ENCODE measurements at places on chromosomes 1 and 21.

DNA sequence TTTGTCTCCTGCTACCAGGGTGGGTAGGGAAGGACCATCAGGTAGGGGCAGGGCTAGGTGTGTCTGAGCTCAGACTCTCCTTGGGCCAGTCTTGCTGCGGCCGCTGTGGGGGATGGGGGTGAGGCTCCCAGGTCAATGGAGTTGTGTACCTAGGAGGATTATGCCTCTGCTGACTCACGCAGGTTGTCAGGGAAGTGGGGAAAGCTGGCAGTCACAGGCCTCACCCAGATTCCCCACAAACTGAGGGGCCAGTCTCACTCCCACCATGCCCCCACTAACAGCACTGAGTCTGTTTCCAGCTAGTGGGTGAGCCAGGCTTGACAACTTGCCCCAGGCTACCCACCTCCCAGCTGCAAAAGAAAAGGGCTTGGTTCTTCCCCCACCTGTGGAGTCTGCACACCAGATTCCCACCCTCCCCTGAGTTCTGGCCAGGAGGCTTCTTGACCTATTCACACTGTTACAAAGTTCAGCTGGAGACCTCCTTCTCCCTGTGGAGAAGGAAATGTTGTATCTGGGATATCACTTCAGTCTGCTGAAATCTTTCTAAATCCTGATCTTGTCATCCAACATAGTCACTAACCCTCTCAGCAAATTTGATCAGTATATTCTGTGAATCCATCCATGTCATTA, 69.2 kb upstream of the GJA8 start:
- no peak for DNase-seq

DNA sequence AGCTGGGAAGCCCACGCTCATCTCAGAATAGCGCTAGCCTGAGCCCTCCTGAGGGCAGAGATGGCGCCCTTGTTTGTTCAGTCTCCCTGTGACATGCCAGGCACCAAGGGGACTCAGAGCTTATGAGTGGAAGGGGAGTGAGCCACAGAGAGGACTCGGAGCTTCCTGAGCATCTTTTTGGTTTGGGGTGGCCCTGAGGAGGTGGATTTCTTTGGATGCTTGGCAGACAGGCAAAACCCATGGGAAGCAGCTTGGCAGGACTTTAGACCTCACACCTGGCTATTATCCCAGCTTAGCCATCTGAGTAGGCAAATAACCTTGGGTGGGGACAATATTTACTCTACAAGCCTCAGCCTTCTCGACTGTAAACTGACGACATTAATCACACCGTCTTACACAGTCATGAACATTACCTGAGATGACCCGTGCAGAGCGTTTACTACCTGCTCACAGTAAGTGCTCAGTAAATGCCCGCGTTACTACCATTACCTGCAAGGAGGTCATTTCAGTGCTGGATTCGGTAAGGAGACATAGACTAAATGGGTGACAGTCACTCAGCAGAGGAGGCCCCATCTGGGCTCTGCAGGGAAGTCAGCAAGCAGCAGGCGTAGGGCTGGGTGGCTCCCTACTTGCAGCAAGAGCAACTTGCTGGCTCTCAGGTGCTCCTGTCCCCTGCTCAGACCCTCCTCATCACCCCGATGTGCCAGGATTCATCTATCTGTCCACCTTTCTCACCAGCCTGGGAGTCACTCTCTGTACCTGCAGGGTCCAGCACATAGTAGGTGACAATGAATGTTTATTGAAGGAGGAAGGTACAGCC, 54.9 kb downstream of the KLHDC7A start:
- DNase-seq, result peak; percentile 63

GRCh38 chr1:43414634-43415223, 25.0 kb downstream of the SZT2 start:
- peak; percentile 66 for DNase-seq

- no peak for DNase-seq
These were observed 12.1 kb upstream of the SLC45A3 start for GRCh38 chr1:205692423-205692822.

DNA sequence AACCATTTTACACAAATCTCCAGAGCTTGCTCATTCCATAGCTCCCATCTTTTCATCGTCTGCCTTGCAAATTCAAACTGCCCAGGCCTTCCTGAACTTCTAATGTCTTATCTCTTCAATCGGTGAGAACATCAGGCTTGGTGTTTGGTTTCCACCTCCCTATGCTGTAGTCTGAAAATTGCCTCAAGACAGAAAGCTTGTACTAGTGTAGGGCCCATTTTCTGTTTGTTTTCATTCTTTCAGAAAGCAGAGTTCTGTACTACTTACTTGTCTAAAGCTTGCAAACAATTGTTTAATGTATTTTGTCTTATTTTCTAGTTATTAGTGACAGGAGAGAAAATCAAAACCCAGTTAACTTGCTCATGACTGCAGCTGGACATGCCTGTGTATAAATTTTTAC, 16.8 kb downstream of the HOOK1 start:
- DNase-seq, result no peak

DNA sequence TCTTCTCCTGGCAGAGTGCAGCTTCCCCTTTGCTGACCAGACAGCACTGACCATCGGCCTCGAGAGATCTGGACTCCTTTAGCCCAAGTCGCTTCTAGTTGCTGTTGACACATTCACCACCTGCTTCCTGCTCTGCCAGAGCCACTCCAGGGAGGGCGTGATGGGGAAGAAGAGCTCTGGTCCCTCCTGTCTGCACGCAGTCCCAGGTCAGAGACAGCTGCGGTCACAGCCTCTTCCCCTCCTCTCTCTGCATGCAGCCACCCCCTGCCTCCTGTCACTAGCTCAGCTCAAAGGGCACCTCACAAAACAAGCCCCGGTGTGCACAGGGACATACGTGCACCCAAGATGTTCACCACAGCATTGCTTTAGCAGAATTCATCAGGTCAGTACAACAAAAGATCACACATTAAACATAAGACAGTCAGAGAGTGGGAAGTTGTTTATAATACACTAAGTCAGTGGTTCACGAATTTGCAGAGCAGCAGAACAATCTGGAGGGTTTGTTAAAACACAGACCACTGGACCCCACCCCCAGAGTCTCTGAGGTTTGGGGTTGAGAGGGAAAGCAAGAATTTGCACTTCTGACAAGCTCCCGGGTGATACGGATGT, 132.9 kb downstream of the SYF2 start:
- DNase-seq, result peak; percentile 23

- peak; percentile 6 for DNase-seq
These were observed 51.7 kb downstream of the WNT9A start for GRCh38 chr1:227895828-227896685.

DNA sequence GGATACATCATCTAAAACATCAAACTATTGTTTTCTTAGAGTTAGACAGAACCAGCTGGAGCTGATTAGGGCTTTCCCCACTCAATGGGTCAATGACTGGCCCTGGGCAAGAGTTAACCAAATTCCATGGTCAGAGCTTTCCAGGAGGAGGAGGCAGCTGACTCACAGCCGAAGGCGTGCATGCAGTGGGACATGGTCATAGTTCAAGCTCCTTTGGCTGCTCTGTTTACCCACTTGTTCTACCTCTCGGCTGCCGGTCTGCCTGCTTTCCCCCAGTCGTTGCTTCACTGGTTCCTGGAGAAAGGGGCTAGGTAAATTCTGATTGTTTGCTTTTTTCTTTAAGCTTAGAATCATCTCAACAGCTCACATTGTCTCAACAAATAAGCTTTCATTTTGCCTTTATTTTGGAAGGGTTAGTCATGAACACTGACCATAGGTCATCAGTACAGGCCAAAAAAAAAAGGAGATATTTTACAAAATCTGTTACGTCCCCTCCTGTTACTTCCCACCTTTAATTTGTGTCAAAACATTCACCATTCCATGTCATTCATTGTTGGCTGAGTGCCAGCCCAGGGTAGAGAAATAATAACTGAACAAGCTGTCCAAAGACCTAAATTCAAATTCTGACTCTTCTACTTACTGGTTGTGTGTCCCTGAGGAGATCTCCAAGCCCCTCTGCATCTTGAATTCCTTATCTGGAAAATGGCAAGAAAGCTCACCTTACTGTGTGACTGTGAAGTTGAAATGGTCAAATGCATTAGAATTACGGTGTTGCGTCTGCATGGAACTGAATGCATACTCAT, 12.0 kb downstream of the MAB21L3 start:
- DNase-seq, result peak; percentile 68

DNA sequence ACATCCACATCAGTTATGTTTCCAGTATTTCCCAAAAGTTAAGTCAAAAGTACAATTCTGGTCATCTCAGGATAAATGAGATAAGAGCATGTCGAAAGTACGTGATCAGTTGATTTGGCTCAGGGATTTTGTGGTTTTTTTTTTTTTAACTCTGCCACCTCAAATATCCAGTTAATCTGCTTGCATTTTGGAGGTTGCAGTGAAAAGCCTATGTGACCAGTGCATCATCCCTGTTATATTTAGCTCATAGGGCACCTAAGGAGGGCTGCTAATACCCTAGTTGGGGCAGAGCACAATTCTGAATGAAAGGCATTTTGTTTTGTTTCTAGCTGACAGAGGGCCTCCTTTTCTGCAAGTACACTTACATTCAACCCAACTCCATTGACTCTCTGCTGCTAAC, 31.7 kb upstream of the RGS16 start:
- DNase-seq, result no peak

- no peak for DNase-seq
These were observed 35.5 kb upstream of the LRRC52 start for GRCh38 chr1:165508291-165508690.

- no peak for DNase-seq
These were observed 22.3 kb downstream of the KNCN start for GRCh38 chr1:46529031-46529630.

DNA sequence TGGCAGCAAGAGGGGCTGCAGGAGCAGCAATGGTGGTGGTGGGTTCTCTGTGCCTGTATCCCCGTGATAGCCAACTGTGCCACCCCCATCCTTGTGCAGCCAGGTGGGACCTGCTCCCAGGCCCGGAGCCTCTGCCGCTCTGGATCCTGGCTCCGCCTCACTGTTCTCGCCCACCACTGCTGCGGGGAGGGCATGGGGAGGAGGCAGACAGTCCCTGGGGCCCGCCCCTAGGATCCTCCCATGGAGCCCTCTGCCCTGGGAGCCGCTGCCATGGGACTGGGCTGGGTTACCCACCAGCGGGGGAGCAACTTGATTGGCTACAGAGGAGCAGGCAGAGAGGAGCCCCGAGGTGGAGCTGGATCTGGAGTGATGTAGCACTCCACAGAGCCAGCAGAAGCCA, 31.6 kb downstream of the CD1D start:
- no peak for DNase-seq

- no peak for DNase-seq
These were observed 137.4 kb downstream of the BACH1 start for GRCh38 chr21:29436143-29436542.

DNA sequence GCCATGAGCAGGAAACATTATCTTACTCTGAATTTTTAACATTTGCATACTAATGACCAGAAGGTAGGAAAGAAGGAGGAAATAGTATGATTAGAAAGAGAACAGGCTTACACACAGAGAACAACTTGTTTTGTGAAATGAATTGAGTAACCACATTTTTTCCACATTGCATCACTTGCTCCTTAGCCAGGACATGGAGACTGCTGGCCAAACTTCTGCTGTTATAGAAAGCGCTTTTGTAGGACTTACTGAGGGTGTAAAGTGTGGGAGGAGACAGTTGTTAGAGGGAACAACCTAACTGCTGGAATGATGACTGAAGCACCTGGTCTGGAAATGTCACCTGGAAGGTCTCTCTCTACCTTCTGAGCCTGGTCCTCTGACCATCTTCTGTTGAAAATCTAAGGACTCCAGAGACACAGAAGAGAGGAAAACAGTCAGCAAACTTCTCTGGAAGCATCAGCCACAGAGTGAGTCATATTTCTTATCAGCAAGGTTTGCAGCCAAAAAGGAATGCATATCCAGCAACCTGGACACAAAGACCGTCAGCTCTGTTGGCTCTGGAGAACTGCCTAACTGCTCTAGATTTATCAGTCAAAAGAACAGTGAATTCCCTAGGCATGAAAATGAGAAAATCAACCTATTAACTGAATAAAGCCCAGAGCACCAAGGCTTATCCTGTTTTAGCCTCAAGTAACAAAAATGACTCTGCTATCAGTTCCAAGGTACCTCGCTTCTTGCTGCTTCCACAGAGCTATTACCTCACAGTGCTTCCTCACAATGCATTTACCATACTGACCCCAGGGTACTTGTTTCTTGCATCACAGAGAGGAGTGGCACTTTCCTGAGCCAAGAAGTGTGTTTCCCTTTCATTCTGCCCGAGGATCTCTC, 88.0 kb upstream of the SLFNL1 start:
- peak; percentile 20 for DNase-seq

GRCh38 chr1:9652379-9653209, 1.1 kb downstream of the PIK3CD start:
- DNase-seq, result peak; percentile 42

GRCh38 chr21:33684923-33685560, 42.7 kb downstream of the ITSN1 start:
- DNase-seq, result no peak

DNA sequence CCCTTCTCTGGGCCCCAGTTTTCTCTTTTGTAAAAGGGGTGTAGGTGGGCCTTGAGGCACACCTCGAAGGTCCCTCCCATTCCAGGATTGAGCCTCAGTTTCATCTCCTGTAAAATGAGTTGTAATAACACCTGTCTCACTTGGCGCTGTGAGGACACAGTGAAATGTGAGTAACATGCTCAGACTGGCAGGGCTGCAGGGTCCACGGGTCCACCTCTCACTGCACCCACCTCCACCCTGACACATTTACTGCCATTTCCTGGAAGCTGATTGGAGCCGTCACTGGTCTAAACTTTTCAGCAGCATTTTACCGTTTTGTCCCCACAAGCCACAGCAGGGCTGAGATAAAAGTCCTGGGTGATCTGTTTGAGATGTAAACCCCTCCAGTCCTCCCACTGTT, 398.0 kb downstream of the PTPRU start:
- DNase-seq, result no peak

DNA sequence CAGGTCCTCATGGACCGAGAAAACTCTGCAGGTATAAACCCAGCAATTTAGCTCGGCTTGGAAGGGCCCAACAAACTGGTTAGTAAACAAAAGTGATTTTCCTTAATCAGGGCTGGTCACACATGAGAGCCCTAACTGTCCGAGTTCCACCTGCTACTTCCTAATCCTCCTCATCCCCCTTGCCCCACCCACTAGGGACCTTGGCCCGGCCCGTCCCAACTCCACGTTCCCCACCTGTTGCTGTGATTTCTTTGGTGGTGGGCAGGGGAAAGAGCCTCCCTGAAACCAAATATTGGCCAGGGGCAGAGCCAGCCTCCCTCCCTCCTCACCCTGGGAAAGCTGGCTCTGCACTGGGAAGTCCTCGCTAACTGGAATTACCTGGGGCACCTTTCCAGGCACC, 304.2 kb upstream of the PROX1 start:
- DNase-seq, result peak; percentile 53

DNA sequence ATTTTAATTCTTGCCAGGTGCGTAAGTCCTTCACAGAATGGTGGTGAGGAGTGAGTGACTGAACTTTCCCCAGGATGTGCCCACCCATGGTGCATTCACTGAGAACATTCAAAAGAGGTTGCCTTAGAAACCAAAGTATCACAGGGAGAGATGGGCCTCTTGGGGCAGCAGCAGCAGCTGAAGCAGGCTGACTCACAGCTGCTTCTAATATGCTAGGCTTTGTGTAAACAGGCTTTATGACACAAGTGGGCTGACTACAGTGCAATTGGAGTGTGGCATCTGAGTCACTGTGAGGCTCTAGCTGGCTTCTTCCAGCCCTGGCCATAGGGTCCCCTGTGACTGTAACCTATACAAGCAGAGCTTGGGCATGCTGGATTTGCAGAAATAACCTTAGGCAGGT, 12.6 kb downstream of the PIGP start:
- peak; percentile 68 for DNase-seq

GRCh38 chr1:234913771-234914170, 214.9 kb downstream of the TOMM20 start:
- DNase-seq, result no peak
